ENCODE measurements at places on chromosomes 13 and 19. TPM values are rescaled to one million over a fixed set of nuclear protein-coding genes. Genes with fewer than 3 reads are reported as not detected.

DNA sequence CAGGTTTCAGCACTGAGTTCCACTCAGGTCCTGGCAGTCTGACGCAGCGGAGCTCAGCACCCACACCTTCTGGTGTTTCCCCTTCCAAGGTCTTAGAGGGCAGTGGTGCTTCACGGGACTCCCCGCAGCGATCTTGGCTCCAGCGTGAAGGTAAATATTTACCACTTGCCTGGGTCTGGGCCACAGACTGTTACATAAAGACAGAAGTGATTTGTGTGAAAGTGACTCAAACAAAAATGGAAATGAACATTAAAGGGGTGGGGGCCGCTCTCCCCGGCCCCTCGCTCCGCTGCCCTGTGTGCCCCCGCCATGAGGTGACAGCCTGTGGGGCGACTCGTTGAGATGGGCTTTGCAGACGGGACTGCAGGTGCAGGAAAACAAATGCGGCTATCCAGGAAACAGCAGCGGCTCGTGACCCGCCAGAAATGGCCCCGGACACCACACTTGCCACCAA lies 55.0 kb downstream of the GGACT start:
- no peak for DNase-seq

Gene OR4F17
- not detected for total RNA-seq

- DNase-seq: peak; percentile 58
These were observed 1.1 kb downstream of the KLHL26 start for GRCh38 chr19:18637673-18638630.

GRCh38 chr13:75486146-75487062 lies 4.4 kb upstream of the TBC1D4 start:
- DNase-seq: no peak

- DNase-seq: peak; percentile 56
These were observed 229.7 kb downstream of the KCNRG start for GRCh38 chr13:50244713-50245574.

Gene SERPINE3
- total RNA-seq: not detected

- no peak for DNase-seq
These were observed 71.7 kb downstream of the TUBGCP3 start for GRCh38 chr13:112516218-112516617.

Gene ZSCAN22
- 5.3 TPM for total RNA-seq
